Endothelial cell of umbilical vein (primary cell): ENCODE measurements at places on chromosomes 12 and 14.

- H3K27me3 ChIP-seq, result no peaks in the 10 kb centered on the region
- H3K4me1 ChIP-seq, result no peaks in the 10 kb centered on the region
- no peak for DNase-seq
- H3K27ac ChIP-seq, result no peak overlapping the region
Observed at GRCh38 chr14:47660158-47660557, 15.2 kb downstream of the MDGA2 start.

DNA sequence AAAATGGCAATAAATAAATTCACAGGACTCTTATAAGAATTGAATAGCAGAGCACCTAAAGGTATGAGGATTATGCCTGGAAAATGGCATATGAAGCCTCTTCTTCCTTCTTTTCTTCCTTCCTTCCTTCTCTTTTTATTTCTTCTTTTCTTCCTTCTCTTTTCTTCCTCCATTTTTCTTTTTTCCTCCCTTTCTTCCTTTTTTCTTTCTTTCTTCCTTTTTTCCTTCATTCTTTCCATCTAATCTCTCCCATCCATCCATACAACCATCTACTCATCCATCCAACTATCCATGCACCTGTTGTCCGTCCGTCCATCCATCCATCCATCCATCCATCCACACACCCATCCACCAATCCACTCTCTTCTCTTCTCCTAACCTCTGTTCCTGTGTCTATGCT is 173.8 kb downstream of the TBX5 start:
- no peaks in the 10 kb centered on the region for H3K27me3 ChIP-seq
- no peak overlapping the region for H3K4me3 ChIP-seq
- DNase-seq, result no peak
- no peaks in the 10 kb centered on the region for H3K36me3 ChIP-seq
- H3K27ac ChIP-seq, result no peak overlapping the region

DNA sequence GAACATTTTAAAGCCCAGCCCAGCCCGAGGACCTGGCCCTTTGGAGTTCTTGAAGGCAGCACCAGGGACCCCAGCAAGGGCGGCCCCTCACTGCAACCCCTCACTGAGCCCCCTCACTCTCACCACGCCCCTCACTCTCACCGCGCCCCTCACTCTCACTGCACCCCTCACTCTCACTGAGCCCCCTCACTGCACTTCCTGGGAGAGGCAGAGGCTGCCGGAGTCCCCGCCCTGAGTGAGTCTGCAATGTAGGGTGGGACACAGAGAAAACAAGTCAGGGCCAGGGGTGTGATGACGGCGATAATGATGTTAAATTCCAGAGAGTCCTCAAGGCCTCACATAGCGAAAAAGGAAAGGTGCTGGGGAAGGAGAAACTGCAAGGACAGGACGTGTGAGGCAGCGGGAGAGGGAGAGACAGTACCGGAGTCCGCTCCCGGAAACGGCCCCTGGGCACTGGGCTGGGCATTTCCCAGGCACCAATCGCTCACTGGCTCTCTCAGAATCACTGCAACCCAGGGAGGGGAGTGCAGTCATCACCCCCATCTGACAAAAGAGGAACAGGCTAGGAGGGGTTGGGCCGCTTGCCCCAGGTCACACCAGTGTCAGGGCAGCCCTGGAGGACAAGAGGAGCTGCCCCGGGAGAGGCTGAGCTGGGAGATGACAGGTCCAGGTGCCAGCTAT is 24.9 kb downstream of the CCDC88C start:
- H3K27me3 ChIP-seq, result no peaks in the 10 kb centered on the region
- no peak overlapping the region for H3K27ac ChIP-seq
- no peak overlapping the region for H3K4me3 ChIP-seq
- no peak for DNase-seq

DNA sequence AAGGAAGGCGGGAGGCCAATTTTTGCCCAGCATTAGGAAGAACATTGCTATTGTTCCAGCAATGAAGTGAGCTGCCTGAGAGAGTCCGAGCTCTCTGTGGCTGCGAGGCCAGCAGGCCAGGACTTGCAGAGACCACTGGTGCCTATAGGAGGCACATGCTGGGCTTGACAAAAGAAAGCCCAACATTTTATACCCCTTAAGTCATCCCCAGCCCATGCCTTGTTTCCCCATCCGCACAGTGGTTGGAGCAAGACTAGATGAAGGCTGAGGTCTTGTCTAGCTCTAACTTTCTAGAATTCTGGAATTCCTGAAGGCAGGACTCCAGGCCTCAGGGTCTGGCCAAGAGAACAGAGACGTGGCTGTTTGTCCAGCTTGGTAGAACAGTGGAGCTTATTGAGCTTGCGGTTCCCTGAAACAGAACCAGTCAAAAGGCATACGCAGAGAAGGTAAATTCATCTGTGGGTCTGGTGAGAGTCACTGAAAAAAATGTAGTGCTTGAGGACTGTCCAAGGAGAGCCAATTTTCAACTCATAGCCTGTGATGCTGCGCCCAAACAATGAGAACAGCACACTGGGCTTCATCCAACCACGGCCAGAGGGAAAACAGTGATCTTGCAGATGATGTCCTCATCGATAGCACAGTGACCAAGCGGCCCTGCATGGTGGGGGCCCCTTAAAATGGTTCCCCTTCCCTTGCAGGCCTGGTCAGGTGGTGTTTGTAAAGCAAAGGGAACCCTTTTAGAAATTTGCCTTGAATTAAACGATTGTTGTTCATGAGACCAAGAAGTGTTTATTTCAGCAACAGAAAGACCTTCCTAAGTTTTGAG is 27.1 kb upstream of the COL2A1 start:
- no peaks in the 10 kb centered on the region for H3K36me3 ChIP-seq
- no peak overlapping the region for H3K27ac ChIP-seq
- no peaks in the 10 kb centered on the region for H3K4me1 ChIP-seq
- DNase-seq, result no peak
- H3K4me3 ChIP-seq, result no peak overlapping the region

DNA sequence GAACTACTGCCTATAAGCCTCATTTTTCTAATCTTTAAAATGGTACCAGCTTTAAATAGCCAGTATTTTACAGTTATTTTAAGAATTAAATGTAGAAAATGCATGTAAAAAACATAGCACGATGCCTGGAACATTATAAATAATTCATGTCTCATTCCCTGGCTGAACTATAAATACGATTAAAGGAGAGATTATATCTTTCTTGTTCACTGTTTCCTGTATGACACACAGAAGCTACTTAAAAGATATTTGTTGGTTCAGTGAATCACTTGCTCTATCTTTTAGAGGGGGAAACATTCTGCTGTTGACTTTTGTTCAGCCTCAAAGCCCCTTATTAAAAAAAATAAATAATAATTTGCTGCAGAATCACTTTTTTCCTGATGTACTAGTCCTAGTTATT is 406.9 kb downstream of the LRFN5 start:
- H3K27me3 ChIP-seq, result no peaks in the 10 kb centered on the region
- DNase-seq, result no peak
- no peak overlapping the region for H3K4me3 ChIP-seq

DNA sequence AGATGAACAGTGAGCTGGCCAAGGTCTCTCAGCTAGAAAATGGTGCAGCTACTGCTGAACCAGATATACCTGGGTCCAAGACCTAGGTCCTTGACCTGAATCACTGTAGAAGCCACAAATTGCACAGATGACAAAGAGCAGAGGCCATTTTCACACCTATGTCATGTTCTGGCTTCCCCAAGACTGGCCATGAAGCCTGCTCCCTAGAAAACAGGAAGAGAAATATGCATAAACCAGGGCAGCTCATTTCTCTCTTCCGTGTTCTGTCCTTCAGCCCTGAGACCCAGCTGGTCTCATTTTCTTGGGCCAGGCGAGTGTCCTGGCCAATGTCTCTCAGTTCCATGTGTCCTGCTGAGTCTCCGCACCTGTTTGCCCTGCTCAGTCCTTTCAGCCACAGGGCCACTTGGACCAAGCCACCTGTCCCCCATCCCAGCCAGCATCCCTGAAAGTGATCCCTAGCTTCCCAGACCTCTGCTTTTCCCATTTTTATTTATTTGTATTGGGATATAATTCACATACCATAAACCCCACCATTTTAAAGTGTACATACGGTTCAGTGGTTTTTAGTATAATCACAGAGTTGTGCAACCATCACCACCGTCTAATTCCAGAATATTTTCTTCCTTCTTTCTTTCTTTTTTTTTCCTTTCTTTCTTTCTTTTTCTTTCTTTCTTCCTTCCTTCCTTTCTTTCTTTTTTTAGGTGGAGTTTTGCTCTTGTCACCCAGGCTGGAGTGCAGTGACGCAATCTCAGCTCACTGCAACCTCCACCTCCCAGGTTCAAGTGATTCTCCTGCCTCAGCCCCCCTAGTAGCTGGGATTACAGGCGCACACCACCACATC is 27.0 kb downstream of the P2RX7 start:
- H3K27me3 ChIP-seq, result peaks cover 3% of the 10 kb centered on the region
- no peak overlapping the region for H3K27ac ChIP-seq
- DNase-seq, result no peak
- no peaks in the 10 kb centered on the region for H3K36me3 ChIP-seq

GRCh38 chr12:67740711-67741110 is 92.2 kb downstream of the DYRK2 start:
- no peaks in the 10 kb centered on the region for H3K27me3 ChIP-seq
- H3K27ac ChIP-seq, result no peak overlapping the region
- H3K4me1 ChIP-seq, result no peaks in the 10 kb centered on the region
- H3K36me3 ChIP-seq, result no peaks in the 10 kb centered on the region
- no peak for DNase-seq

DNA sequence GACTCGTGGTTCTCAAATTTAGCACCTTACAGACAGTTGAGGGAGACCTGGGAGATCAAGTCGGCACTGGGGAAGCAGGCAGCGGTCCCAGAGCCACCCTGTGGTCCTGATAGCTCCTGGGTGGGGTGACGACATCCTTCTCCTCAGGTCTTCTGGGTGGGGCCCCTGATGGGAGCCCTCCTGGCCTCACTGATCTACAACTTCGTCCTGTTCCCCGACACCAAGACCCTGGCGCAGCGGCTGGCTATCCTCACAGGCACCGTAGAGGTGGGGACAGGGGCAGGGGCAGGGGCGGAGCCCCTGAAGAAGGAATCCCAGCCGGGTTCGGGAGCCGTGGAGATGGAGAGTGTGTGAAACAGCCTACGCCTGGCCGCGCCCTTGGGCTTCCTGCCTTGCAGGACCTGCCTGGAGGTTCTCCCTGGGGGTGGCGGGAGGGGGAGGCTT is 2.6 kb downstream of the AQP6 start:
- peaks cover under 1% of the 10 kb centered on the region for H3K27me3 ChIP-seq
- H3K36me3 ChIP-seq, result no peaks in the 10 kb centered on the region
- DNase-seq, result no peak
- H3K27ac ChIP-seq, result no peak overlapping the region
- no peak overlapping the region for H3K4me3 ChIP-seq

GRCh38 chr14:59123975-59124374 is 64.5 kb upstream of the DAAM1 start:
- H3K36me3 ChIP-seq, result no peaks in the 10 kb centered on the region
- peaks cover 7% of the 10 kb centered on the region for H3K27me3 ChIP-seq
- no peak overlapping the region for H3K27ac ChIP-seq

DNA sequence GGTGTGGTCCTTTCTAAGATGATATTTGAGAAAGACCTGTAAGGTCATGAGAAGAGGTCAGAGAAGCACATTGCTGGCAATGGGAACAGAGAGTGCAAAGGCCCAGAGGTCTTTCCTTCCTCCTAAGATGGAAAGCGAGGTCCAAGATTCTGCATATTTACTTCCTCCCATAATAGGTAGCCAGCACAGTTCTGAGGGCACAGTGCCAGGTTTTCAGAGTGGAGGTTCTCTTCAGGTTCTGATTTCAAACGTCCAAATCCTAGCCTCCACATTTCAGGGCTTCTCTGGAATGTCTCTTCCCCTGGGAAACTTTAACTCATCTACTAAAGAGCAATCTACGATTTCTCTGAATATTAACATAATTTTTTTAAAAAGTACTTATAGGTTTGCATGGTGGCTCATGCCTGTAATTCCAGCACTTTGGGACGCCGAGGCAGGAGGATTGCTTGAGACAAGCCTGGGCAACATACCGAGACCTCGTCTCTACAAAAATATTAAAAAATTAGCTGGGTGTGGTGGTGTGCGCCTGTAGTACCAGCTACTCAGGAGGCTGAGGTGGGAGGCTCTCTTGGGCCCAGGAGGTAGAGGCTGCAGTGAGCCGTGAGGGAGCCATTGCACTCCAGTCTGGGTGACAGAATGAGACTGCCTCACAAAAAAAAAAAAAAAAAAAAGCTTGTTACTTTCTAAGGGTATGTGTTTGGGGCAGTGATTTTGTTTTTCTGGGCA is 526 bp upstream of the MRPL42 start:
- no peak overlapping the region for H3K27ac ChIP-seq
- H3K4me3 ChIP-seq, result no peak overlapping the region
- no peak for DNase-seq
- peaks cover 9% of the 10 kb centered on the region for H3K4me1 ChIP-seq
- no peaks in the 10 kb centered on the region for H3K27me3 ChIP-seq

DNA sequence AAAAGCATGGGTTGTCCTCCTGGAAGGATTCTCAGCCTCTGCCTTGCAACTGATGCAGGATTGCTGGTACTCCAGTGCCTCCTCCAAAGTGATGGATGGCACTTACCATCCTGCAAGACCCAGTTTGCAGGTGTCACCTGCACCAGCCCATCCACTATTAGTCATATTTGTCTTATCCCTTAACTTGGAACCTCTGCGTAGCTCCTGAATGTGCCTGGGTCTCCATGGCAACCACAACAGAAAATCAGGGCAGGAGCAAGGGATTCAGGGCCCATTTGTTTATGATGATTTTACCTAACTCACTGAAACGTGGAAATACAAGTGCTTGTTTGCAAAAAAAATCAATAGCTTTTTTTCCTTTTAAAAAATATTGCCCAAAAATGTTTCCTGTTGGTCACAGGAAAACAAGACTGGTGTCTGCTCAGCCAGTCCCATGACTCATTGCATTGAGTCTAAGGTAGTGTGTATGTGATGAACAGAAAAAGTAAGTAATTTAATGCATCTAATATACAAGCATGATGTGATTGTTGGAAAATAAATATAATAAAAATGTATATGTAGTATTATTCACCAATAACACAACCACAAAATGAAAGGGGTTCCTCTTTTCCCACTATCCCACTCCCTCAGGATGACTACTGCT is 1196.3 kb upstream of the TMEM132C start:
- DNase-seq, result no peak
- no peaks in the 10 kb centered on the region for H3K4me1 ChIP-seq
- H3K36me3 ChIP-seq, result no peaks in the 10 kb centered on the region
- H3K27ac ChIP-seq, result no peak overlapping the region

GRCh38 chr12:55636116-55636655 is 506 bp upstream of the OR10P1 start:
- H3K27me3 ChIP-seq, result peaks cover 8% of the 10 kb centered on the region
- no peak for DNase-seq
- no peaks in the 10 kb centered on the region for H3K4me1 ChIP-seq
- H3K36me3 ChIP-seq, result no peaks in the 10 kb centered on the region

GRCh38 chr12:6275928-6276887 is 34.3 kb upstream of the PLEKHG6 start:
- no peaks in the 10 kb centered on the region for H3K36me3 ChIP-seq
- DNase-seq, result no peak
- H3K4me3 ChIP-seq, result no peak overlapping the region
- H3K27ac ChIP-seq, result no peak overlapping the region
- H3K27me3 ChIP-seq, result no peaks in the 10 kb centered on the region

- DNase-seq, result no peak
- no peaks in the 10 kb centered on the region for H3K4me1 ChIP-seq
- no peaks in the 10 kb centered on the region for H3K27me3 ChIP-seq
- no peak overlapping the region for H3K27ac ChIP-seq
Observed at GRCh38 chr12:6734506-6735387, 10.9 kb downstream of the COPS7A start.

- no peaks in the 10 kb centered on the region for H3K4me1 ChIP-seq
- H3K27me3 ChIP-seq, result no peaks in the 10 kb centered on the region
- H3K4me3 ChIP-seq, result no peak overlapping the region
- no peak overlapping the region for H3K27ac ChIP-seq
Observed at GRCh38 chr12:24955389-24955788, 6.5 kb upstream of the BCAT1 start.

GRCh38 chr12:26422839-26423398 is 227.5 kb downstream of the SSPN start:
- peaks cover 1% of the 10 kb centered on the region for H3K36me3 ChIP-seq
- no peak for DNase-seq
- H3K4me3 ChIP-seq, result no peak overlapping the region
- H3K27me3 ChIP-seq, result no peaks in the 10 kb centered on the region
- H3K27ac ChIP-seq, result no peak overlapping the region
